Activated effector memory CD4-positive, alpha-beta T cell treated with anti-CD3 and anti-CD28 coated beads, Interleukin-2, amount 50 U/mL, for 16 hours (primary cell): ENCODE measurements at places on chromosomes 3 and 15.
A peak's percentile ranks its signal among the peaks of the same experiment; 100 is the strongest.

DNA sequence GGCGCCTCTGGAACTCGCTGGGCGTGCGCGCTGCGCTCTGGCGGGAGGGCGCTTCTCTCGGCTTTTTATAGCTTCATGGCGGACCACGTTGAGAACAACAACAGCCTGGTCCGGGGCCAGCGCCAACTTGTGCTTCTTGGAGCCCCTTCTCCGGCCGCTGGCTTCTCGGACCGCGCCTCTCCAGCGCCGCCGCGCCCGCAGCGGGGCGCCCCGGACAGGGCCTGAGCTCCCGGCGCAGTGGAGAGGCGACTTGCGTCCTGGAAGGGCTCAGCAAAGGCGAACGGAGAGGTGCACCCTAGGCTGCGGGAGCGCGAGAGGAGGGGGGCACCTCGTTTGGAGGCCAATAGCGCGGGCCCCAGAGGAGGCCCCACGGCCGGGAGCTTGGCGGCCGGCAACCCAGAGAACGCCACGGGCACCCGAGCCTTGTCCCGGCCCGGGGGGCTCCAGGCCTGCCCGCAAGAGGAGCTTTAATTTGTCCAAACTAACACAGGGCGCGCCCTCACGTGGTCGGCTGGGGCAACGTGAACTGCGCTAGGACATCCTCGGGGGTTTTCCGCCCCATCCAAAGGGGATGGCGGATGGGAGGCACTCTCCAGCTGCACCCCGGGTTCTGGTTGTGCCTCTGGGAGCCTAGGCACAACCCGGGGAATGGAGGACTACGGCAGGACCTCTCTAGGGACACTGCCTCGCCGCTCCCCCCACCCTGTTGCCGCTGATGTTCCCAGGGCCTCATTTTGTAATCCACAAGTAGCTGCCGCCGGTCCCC lies 37.8 kb downstream of the HMCES start:
- peak; percentile 95 for DNase-seq

DNA sequence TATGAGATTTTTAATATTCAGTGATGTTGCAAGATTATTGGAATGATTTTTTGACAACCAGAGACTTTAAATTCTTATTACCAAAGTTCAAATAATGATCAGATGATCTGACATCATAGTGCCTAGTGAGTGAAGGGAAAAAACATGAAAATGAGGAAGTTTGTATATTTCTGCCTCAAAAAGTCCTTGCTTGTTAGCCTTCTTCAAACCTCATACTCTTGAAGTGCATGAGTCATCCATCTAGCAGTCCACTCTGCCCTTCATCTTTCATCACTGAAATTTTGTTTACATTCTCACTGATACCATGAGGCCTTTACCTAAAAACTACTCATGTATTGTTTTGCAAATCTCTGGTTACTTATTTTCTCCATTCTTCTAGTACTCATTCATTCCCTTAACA lies 23.9 kb upstream of the OR5H6 start:
- no peak for DNase-seq

DNA sequence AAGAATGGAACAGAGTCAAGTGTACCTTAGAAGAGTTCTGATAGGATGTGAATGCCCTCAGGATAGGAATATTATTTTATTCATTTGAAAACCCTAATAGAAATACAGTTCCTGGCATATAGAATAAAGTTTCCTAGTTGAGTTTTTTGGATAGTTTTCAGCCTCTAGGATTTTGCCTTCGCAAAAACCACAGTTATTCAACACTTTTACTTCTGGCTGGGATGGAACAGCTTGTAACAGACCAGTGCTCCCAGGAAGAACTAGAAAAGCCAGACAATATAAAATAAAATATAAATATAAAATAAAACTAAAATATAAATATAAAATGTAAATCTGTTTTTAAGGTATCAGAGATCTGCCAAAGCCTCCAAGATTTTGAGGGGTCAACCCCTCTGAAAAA lies 27.5 kb upstream of the RARB start:
- DNase-seq, result no peak

DNA sequence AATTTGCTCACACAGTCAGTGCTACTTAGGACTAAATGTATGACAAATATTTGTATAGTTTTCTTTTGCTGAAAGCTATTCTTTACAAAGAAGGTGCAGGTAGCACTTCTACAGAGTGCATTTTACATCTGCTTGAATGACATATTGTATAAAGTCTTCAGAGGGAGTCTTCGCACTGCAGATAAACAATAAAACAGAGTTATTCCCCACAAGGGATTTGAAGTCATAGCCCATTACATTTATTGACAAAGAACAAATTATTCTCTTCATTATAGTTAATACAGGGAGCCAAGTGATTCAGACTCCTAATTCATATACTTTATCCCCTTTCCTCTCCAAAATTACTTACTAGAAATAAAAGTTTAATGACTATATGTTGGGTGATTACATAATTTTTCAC lies 529.7 kb downstream of the EDEM1 start:
- DNase-seq, result no peak

DNA sequence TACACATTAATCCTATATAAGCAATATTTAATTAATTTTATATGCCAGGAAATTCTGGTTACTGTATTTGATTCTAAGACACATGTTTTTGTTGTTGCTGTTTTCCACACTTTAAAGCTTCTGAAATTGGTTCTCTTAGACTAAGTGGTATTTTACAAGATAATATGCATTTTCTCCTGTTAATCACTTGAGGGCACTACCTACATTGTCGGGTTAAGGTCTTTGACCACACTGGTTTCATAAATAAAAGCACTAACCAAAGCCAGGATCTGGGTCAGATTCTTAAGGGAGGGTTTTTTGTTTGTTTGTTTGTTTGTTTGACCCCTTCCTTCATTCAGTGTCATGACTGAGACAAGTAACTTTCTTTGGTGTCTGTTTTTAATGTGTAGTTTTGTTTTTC lies 590.2 kb downstream of the RBMS3 start:
- no peak for DNase-seq

DNA sequence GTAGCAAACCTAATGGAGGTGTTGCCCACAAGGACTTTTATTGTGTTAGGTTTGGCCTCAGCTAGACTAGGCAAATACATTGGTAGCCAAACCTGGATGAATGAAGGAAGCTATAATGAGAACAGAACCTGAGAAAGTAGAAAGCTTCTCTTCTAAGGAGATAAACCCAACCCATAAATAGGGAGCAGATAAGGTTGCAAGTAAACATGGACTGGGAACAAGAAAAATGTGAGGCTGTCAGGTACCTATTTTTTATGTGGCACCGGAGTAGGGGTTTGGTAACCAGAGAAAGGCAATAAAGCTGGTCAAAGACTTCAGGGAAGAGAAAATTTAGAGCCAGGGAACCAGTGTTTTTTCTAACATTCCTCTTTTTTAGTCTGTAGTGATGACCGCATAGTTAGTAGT lies 25.0 kb downstream of the ZNF654 start:
- no peak for DNase-seq

GRCh38 chr3:31550452-31551251 lies 17.9 kb downstream of the STT3B start:
- no peak for DNase-seq

DNA sequence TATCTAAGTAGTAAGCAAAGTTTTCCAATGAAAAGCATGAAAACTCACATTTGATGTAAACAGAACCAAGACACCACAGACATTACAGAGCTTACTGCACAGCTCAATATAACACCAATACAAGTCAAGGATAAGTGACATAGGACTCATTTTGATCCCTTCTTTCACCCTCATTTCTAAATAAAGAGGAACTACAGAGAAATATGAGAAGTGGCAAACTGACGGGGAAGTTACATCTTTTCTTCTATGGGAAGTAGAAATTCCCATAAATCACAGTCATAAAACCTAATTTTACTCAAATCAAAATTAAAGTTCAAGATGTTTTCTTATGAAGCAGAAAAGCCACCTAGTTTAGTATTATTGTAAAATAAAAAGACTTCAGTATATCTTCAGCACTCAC lies 3.8 kb downstream of the ATG3 start:
- no peak for DNase-seq

- DNase-seq, result no peak
Measured at GRCh38 chr3:8313560-8314267, 187.9 kb upstream of the LMCD1 start.

DNA sequence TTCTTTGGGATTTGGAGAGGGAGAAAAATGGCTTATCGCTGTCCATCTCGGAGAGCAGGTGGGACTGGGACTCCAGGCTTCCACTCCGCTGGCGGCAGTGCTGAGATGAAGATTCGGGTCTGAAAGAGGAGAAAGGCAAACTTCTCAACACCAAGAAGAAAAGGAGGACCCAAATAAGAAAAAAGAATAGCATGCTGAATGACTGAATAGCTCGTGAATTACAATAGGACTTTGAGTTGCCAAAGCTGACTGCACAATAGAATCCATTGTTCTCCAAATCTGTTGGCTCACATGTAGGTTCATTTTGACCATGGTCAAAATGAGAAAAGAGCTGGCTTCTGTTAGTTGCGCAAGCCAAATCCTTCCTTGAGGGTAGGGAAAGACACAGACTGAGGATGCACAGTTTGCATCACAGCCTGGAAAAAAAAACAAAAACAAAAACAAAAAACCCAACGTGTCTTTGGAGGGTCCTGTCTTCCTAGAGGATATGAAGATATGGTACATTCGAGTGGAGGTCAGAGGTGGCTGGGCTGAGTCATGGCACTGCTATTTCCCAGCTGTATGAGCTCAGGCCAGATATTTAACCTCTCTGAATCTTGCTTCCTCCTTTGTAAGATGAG lies 59.3 kb upstream of the LMOD3 start:
- DNase-seq, result no peak

DNA sequence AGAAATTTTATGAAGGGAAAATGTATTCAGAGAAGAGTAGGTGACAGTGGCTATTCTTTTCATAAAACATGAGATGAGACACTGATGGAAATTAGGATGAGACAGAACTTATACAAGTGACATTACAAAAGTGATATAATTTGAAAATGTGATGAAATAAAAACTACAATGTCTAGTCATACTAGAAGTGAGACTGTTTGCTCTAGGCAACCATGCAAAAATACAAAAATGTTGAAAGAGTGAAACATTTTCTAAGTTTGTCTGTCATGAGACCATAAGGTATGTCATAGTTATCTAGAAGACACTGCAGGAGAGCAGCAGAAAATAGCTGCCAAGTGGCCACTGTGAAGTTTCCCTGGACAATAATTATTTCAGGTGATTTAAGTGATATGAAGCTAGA lies 459.5 kb downstream of the DIPK2A start:
- DNase-seq, result no peak

DNA sequence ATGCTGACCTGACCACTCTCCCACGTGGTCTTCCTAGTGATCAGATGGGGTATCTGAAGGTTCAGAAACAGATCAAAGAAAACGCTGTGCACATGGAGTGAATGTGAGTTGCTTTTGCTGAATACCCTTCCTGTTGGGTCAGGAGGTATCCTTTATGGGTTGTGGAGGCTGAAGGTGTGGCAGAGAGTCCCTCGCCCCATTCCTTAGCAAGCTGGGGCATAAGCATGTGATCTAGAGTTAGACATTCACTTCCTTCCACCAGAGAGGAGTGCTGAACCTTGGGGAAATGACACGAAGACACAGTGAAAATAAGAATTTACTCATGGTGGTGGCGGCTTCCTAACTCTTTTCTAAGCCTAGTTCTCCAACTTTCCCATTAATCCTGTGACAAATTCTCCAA lies 27.8 kb upstream of the SPTBN5 start:
- DNase-seq, result no peak

DNA sequence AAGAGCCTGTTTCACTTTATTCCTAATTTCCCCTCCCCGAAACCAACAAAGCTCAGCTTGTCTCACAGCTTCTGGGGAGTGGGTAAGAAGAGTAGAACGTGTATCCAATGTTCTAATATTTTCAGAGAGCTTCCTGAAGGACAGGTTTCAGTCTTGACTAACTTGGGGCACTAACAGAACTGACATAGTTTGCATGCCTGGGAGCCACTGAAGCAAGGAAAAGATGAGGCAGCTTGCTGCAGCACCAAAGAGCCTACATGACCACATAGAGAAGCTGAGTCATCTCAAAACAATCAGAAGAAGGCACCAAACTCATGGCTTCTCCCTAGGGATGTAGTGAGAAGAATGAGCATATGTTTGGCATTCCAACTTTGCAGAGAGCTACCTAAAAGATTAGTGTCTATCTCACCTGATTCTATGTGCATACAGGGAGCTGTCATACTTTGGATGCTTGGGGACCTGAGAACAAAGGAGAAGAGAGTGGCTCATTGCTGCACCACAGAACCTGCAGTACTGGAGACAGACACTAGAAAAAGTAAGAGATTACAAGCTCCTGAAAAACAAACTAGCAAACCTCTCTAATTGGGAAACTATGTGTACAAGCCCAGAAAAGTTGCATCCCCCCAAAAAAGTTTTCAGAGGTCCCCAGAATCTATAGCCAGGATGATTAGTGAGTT lies 86.9 kb downstream of the DCLK3 start:
- DNase-seq, result no peak

DNA sequence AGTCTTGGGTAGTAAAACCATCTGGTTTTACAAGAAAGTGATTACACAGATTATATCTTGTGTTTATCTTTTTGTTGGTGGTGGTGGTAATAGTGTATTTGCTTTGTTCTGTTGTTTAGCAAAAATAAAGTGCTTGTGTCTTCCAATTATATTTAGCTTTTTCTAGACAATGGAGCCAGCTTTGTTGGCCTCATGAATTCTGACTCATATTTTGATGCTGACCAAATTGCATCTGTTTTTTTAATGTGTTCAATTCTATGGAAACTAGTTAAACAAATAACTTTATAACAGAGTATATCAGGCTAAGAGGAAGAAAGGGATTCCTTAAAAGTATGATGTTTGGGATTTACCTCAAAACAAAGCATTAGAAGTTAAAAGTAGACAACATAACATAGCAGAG lies 69.3 kb upstream of the BFSP2 start:
- no peak for DNase-seq

- no peak for DNase-seq
Measured at GRCh38 chr3:56916716-56917360, 115.1 kb upstream of the ARHGEF3 start.

DNA sequence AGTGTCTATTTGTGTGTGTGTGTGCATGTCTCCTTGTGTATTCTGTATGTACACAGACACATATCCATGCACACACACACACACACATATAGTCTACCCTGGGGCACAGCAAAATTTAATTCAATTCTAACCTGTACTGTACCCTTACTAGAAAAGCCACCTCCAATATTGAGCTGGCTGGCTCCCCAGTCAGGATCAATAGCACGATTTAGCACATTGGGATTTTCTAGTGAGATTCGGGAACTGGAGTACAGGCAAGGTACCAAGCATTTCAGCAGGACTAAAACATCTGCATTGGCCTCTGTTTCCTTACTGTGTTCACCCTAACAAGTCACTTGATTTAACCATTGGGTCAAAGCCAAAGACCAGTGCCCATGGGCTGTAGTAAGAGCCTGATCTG lies 13.2 kb downstream of the FSTL1 start:
- no peak for DNase-seq

DNA sequence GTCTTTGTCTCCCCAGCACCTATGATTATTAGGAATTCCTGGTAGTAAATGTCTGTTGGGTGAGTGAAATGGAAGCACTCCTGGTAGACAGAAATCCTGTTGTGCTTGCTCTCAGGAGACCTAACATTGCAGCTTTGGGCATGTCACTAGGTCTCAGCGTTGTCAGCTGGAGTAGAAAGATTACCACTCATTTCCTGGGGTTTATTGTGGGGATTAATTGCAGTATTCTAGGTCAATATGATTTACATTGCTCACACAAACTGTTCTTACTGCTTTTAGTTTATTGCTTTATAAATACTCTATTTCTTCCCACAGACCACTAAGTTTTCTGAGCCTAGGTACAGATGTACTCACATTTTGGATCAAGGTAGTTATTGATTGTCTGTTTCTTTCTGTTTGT lies 5.1 kb downstream of the TSEN2 start:
- DNase-seq, result no peak
